Renal cortical epithelial cell (primary cell): ENCODE measurements at places on chromosomes 11 and 22. TPM values are rescaled to one million over a fixed set of nuclear protein-coding genes. Genes with fewer than 3 reads are reported as not detected.

DNA sequence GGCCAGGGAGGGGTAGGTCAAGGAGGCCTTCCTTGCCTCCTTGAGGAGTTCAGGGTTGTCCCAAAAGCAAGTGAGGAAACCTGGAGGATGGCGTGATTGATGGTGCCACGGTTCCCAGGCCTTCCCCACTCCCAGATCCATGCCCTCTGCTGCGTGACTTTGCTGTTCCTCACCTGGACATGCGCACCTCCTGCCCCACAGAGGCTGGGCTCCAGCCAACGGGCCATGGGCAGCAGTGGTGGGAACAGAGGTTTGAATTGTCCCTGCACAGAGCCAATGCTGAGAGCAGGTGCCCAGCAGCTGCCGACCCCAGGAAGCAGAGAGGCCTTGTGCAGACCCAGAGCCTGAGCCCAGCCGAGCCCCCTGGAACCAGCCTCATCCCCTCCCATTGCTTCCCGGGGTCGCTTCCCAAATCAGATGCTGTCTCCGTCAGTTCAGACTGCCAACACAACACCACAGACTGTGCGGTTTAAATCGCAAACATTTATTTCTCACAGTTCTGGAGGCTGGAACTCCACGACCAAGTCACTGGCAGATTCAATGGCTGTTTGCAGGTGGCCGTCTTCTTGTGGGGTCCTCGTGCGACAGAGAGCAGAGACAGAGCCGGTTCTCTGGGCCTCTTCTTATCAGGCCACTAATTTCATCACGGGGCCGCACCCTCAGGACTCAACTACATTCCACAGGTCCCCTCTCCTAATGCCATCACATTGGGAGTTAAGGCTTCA, 6.2 kb upstream of the LINC01488 start:
- no peak for DNase-seq

DNA sequence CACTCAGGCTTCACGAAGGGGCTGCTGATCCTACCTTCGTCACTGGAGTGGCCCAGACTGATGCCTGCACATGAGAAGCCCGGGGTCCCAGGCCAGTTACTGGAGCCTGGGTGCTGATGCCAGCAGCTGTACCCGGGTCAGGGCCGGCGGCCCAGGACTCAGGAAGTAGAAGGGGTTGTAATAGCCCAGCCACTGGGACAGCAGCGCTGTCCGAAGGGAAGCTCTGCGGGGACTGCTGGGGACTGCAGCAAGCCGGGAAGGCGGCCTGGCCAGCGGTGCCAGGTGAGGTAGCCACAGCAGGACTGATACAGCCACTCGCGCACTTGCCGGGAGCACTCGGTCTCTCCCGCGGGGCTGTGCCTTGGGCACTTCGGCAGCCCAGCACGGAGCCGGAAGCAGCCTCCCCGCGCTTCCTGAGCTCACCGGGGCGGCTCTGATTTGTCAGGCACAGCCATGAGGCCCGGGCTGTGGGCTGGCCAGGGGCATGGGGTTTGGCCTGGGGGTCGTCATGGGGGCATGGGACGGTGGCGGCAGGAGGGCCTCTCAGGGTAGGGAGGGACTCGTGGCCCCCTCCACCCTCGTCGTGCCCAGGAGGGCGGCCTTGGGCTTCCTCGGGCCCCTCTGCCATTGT, 13.9 kb upstream of the OR8K1 start:
- no peak for DNase-seq

GRCh38 chr11:120209746-120210625, 846 bp upstream of the OAF start:
- no peak for DNase-seq

- no peak for DNase-seq
Observed at GRCh38 chr11:120129570-120129969, 8.3 kb downstream of the TRIM29 start.

The NUDT8 gene
- total RNA-seq: 3.9 and 8.2 TPM in 2 replicates

GRCh38 chr11:119168471-119169281, at the start of gene NLRX1:
TSS of gene NLRX1 (plus strand) at chr11:119168725. CDS start at chr11:119171404, 2,679 bp downstream.
- peak; percentile 64 for DNase-seq
